ENCODE measurements at places on chromosomes 1 and 21.

DNA sequence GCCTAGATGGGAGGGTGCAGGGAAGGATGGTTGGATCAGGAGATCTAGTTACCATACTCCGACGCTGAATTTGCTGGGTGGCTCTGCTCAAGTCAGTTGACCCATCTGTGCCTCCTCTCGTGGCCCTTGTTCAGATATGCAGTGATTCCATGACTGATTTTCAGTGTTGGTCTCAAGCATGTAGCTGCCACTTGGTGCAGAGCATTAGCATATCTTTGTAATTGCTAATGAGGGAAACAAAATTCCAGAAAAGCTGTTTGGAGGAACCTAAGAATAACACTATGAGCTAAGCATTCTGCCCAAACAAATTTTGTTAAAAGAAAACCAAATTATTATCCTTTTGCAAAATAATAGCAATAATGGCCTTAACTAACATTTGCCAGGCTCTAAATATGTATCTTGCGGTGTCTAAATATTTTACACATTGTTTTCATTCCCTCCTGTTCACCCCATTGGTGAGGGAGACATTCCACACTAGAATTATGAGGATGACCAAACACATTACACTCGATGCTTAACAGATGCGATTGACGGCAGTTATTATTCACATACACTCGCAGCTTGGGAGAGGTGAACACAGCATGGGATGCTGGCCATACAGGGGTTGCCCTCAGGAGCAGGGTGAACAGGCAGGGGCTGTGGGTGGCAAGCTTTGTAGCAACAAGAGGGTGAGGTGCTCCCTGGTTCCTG is 69.1 kb downstream of the KCNJ15 start:
- no peak for DNase-seq

DNA sequence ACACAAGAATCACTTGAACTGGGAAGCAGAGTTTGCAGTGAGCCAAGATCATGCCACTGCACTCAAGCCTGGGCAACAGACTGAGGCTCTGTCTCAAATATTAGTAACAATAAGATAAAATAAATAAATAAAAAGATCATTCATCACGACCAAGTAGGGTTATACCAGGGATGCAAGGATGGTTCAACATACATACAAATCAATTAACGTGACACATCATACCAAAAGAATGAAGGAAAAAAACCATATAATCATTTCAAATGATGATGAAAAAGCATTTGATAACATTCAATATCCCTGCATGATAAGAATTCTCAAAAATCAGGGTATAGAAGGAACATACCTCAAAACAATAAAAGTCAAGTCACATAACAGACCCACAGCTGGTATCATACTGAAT is 38.3 kb downstream of the PHTF1 start:
- no peak for DNase-seq

GRCh38 chr1:119136401-119136800 is 4.1 kb downstream of the WARS2 start:
- DNase-seq = no peak

- no peak for DNase-seq
Measured at GRCh38 chr1:229252228-229252984, 18.5 kb upstream of the RAB4A start.

- DNase-seq = no peak
Measured at GRCh38 chr1:3733883-3734589, 18.2 kb upstream of the CCDC27 start.

DNA sequence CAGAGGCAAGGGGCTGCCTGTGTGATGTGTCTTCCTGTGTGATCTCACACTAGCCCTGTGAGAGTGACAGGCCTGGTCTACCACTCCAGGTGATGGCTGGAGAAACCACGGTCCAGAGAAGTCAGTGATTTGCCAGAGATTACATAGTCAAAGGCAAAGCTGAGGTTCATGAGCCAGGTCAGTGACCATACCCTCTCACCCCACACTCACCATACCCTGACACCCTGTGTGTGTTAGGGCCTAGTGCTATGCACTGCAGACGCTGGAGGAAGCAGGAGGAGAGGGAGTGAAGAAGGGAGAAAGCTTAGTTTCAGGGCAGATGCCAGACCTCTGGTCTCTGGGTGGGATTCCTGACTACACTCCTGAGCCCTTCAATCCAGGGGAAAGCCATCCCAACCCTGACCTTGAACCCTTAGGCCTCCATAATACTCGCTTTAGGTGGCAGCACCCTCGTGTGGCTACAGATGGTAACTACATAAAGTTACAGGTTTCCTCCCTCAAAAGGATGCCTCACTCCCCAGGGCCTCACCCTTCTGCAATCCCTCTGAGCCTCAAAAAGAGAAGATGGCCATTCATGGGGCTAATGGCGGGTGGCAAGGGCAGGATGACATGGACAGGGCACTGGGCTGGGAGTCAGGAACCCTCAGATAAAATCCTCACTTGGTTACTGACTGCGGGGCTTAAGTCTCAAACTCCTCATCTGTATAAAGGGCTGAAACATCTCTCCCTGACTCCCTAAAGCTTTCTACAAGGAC is 20.8 kb upstream of the SDC3 start:
- peak; percentile 54 for DNase-seq

DNA sequence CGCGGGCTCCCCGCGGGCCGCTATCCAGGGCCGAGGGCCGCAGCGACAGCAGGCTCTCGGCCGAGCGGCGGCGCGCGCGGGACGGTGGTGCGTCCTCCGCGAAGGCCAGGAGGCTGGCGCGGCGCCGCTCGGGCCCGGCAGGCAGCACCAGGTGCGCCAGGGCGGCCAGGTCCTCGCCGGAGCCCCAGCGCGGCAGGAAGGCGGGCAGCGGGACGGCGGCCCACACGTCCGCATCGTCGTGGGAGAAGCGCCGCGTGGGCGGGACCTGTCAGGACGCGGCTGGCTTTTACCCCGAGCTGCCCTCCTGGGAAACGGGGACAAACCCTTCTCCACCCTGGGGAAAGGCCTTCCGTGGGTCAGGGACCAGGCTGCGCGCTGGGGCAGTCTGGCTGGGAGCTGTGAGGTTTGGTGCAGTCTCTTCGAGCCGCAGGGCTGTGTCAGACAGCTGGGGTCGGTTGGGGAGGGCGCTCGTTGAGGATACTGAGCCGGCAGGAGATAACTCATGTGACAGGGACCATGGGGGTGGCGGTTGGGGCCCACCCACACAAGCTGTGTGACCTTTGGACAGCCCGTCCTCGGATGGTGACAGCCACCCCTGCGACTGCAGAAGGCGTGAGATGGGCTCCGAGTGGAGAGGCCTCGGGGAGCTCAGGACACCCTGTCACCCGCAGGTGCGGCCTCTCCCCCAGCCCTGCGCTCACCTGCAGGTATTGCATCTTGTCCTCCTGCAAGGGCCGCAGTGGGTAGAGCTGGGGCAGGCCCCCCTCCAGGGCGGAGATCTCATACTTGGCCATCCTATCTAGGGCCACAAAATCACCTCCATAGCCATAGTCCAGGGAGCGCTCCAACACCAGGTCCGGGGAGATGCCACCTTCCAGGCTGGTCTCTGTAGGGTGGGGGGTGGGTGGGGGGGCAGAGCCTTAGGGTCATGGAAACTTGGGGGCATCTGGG is 6.0 kb downstream of the HES3 start:
- DNase-seq = no peak

DNA sequence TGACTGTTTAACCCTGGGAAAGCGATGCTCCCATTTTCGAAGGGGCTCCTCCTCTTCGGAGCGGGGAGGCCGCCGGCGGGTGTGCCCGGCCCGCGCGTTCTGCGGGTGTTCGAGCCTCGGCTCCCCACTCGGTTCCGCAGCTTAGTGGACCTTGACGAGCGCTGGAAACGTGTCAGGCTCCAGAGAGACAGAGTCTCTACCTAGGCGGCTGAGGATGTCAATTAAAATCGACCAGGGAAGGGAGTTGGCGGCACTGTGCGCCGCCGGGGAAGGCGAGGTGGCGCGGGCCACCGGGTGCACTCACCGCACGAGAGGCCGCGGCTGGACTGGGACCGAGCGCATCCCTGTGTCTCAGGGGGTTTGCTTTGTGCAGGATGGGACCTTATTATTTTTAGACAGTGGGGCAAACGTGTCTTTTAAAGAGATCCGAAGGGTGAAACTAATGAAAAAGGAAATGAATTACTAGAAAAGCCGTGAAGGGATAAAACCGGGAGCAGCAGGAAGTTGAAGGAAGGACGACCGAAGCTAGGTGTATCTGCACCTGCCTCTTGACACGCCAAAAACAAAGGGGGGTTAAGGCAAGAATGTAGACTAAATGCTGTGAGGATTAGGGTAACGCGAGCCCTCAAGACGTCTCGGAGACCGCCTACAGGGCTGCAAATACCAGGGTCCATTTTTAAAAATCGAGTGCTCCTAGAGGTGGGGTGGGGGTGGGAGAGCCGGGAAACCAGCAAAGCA is 5.6 kb downstream of the LHX4 start:
- no peak for DNase-seq

DNA sequence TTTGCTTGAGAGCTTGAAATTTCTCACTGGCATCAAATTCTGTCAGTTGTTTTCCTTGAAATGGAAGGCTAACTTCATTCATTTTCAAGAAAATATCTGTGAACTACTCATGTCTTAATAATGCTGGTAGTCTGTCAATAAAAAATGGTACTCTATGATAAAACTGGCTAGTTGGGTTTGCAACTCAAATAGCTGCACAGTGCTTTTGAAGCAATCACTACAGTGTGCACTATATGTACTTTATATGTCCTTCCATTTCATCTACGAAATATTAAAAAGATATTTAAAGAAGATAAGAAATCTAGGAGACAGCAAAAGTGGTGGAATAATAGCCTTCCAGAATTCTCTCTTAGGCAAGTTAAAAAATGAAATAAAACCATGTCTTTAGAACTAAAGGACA is 39.9 kb upstream of the ZNHIT6 start:
- DNase-seq = no peak

DNA sequence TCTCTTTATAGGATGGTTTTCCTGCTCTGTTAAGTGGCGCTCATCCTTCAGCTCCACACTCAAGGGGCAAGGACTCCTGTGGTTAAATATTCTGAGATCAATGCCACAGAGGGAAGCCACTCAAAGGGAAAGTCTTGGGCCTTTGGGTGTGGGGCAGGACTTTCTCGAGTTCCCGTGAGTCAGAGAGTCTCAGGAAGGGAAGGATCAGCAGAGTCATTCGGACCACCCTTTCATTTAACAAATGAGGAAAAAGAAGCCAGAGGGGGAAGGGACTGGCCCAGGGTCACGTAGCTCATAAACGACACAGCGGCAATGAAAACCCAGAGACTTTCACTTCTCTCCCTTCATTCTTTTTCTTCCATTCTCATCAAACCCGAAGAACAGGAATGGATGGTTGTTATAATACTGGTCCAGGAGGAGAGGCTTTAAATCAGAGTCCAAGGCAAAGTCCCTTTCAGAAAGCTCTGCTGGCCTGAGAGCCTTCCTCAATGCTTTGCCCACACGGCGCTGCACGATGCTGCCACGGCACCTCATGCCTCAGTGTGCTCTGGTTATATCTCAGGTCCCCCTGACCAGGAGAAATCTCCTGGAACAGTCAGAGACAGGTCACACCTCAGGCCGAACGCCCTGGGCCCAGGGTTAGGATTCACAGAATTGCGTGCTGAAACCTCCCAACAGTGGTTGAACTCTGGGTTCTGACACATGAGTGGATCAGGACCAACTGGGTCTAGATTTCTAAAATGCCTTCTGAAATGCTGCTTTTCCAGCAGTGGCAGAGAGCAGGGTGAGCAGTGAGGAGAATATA is 65.3 kb downstream of the TENT5C start:
- no peak for DNase-seq

GRCh38 chr1:244849189-244849866 is 13.9 kb downstream of the COX20 start:
- no peak for DNase-seq

- no peak for DNase-seq
Measured at GRCh38 chr1:18343581-18343980, 137.1 kb upstream of the KLHDC7A start.

DNA sequence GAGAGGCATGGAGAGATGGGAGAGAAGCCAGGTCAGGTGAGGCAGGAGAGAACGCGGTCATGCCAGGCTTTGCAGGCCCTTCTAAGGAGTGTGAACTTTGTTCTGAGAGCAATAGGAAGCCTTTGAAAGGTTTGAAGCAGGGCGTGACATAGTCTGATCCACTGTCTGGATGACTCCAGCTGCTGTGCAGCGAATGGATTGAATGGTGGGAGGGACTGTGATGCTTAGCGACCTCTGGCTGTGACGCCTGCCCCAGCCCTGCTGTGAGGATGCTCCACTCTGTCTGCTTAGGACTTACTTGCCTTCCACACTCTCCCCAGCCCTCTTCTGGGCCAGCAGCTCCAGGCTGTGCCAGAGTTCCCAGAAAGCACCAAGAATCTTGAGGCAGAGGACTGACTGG is 41.8 kb upstream of the POU3F1 start:
- no peak for DNase-seq

GRCh38 chr1:6859415-6860343 is 74.4 kb downstream of the CAMTA1 start:
- no peak for DNase-seq

DNA sequence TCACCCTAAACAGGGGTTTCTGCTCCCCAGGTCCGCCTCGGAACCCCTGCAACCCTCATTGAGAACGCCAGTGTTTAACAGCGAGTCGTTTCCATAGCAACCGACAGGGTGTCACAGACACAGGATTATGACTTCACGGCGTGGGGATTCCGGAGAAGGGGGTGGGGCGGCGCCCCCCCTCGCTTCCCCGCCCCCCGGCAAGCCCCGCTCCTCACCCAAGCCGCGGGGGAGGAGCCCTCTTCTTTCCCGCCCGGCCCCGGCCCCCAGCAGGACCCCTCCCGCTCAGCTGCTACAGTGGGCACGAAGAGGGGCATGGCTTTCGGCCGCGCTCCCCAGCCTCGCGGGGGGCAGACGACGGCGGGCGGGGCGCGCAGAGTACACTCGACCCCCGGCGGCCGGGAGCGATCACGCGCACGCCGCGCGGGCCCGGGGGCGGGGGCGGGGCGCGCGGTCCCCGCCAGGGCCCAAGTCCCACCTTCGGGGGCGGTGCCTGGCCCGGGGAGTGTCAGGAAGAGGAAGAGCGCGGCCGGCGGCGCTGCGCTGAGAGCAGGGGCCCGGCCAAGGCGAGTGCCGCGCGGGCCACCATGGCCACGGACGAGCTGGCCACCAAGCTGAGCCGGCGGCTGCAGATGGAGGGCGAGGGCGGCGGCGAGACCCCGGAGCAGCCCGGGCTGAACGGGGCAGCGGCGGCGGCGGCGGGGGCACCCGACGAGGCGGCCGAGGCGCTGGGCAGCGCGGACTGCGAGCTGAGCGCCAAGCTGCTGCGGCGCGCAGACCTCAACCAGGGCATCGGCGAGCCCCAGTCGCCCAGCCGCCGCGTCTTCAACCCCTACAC is at the start of gene EFHD2:
TSS of gene EFHD2 (plus strand) at position 501 of the 835 bp plus-strand sequence. CDS start at position 585, 84 bp downstream.
- peak; percentile 88 for DNase-seq

GRCh38 chr1:234518876-234519275 is 39.9 kb upstream of the TARBP1 start:
- DNase-seq = no peak

DNA sequence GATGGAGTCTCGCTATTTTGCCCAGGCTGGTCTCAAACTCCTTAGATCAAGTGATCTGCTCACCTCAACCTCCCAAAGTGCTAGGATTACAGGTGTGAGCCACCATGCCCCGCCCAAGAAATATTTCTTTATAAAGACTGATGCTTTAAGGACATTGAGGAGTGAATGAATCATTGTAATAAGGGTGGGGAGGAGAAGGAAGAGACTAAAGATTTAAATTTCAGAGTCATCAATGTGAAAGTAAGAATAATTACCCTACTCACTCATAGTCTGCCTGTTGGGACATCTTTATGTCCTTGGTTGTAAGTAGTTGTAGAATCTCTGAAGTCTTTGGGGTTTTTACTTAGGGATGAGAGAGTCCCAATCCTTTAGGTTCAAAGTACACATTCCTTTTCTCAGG is 7.3 kb downstream of the KDM1A start:
- no peak for DNase-seq

- DNase-seq = no peak
Measured at GRCh38 chr1:31666263-31666963, 21.7 kb upstream of the PEF1 start.
